ENCODE measurements at places on chromosomes 11 and 22.

GRCh38 chr22:36629320-36629719 is 74.2 kb downstream of the CACNG2 start:
- DNase-seq = no peak

GRCh38 chr11:118436639-118437207 is 431 bp downstream of the KMT2A start:
- no peak for DNase-seq

- DNase-seq = no peak
These were observed 234.2 kb downstream of the BRD1 start for GRCh38 chr22:49593509-49593908.

GRCh38 chr22:28711820-28712777 is 29.5 kb downstream of the CHEK2 start:
- DNase-seq = peak; percentile 71

DNA sequence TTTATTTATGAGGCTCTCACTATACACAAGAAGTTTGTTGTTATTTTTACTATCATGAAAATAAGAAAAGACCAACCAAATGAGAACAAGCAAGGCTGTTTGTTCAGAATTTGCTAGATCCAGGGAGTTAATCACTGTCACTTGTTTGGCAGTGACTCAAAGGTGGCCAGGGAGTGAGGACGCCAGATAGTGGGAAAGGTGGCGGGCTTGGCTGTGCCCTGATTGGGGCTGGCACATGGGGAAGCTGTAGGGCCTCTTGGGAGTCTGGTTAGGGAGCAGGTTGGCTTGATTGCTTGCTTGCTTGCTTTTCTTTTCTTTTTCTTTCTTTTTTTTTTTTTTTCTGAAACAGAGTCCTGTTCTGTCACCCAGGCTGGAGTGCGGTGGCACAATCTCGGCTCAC is 53.1 kb upstream of the SLC22A12 start:
- no peak for DNase-seq

DNA sequence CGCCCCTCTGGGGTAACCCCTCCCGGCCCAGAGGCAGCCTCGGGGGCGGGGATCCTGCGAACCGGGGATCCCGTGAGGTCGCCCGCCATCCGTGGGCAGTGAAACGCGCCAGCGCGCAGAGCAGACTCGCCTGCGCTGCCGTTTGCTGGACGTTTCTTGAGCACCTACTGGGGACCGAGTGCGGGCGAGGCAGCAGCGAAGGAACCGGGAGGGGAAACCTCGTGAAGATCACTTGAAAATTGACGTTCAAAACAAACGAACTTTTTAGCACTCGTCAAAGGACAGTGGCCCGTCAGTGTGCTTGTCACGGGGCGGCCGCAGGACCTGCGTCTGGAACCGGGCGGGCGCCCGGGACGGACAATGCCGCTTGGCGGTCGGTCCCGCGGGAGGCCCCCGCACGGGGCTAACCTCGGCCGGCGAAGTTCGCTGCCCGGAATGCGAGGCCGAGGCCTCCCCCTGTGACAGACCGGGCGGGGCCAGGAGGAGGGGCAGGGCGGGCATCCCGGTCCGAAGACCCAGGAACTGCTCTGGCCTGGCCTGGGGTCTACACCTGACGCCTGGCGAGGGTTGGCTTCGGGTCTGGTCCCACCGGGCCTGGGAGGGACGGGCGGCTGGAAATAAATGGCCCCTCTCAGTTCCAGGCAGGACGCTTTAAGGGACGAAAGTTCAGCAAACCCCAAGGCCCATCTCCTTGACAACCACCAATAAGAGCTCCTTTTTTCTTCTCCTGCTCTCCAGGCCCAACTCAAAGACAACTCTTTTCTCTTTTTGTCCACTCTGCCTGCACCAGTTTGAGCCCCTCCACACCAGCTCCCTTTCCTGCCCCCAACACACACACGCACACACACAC is 723 bp upstream of the SCUBE1 start:
- DNase-seq = no peak

GRCh38 chr11:82261367-82261766 is 472.3 kb downstream of the FAM181B start:
- no peak for DNase-seq

- DNase-seq = peak; percentile 97
These were observed at the start of gene CAT for GRCh38 chr11:34438529-34439507. Gene CAT (plus strand): TSS chr11:34438934. CDS start chr11:34439014, 80 bp downstream.

GRCh38 chr11:119567688-119568582 is 145.0 kb upstream of the THY1 start:
- peak; percentile 67 for DNase-seq

- peak; percentile 10 for DNase-seq
These were observed 5.5 kb upstream of the SYT9 start for GRCh38 chr11:7246179-7246578.

DNA sequence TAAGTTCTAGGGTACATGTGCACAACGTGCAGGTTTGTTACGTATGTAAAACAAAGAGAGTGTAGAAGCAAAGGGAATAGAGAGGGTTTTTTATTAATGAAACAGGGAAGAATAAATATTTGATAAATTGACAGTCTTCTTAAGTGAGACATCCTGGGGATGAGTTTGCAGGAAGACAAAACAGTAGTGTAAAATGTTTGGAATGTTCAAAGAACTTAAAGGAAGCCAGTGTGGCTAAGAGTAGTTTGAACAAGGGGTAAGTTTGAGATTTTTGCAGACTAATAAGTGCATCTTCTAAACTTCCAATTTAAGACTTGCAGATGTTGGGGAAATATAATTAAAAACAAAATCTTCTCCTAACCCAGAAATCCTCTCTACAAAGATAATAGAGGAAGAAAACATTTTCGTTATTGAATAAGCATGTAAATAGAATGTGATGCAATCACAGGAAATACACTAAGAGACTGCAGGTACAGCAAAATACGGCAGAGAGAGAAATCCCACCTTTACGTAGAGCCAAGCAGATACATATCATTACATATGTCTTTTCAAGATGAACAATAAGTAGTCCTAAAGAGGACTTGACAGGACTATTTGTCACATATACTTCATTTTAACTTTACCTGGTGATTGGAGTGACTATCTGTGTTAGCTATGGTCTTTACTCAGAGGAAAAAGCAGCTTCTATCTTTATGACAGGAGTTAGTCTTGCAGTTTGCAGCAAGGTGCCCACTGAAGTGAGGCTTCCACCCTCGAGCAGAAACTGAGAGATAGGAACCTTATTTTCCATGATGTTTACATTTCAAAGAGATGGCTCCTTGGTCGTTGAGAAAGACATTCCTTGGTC is 402.1 kb downstream of the CNTN5 start:
- DNase-seq = no peak

GRCh38 chr11:118670063-118670462 is 9.4 kb downstream of the TREH start:
- no peak for DNase-seq

GRCh38 chr22:20384865-20385264 is 9.1 kb upstream of the ZNF74 start:
- no peak for DNase-seq

DNA sequence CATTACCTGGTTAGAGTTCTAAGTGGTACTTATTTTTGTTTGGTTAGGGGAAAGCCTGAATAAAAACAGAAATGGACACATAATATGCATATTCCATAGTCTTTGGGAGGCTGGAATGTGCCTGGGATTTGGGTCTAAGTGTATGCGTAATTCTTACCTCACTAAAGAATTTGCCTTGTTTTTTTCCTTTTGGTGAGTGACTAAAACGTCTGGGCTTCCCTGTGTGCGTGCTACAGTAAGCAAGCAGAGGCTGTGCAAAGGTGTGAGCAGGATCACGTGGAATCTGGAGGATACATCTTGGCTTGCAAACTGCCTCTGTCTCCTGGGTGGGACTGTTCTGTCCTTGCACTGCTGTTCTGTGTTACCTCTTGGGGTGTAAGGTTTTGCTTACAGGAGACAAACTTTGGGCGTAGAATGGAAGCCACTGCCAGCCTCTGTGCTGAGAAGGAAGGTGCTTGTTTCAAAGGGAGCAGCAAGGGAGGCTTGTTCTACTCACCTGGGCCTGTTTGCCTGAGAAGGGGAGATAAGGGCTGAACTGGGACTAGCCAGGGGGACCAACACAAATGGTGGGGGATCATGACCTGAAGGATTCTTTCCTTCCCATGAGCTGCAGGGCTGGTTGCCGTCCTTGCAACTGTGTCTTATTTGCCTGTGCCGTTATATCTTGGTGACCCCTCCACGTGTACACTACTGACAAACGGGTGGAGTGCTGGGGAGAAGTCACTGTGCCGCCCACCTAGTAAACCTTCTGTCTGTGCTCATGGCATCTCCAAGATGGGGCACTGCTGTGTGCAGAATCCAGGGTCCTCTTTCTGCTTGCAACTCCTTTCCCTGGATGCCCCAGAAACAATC is 4.5 kb downstream of the NEAT1 start:
- DNase-seq = peak; percentile 7

DNA sequence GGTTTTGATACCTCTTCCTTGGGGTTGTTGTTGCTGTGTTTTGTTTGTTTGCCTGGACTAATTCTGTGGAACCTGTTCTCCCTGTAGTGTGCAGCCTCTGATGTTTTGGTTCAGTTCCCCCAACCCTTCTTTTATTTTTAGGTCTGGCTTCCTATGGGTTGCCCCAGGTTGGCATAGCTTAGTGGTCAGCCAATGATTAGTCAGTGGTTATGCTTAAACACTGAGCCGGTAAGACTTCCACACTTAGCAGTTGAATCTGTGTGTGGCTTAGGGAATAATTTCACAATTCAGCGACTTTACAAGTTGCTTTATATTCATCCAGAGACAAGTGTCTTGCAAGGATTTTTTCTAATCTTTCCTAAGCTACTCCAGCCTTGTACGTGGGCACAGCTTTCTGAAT is 78.6 kb upstream of the CLPB start:
- no peak for DNase-seq

- no peak for DNase-seq
These were observed 7.2 kb downstream of the GRK2 start for GRCh38 chr11:67273260-67273990.

DNA sequence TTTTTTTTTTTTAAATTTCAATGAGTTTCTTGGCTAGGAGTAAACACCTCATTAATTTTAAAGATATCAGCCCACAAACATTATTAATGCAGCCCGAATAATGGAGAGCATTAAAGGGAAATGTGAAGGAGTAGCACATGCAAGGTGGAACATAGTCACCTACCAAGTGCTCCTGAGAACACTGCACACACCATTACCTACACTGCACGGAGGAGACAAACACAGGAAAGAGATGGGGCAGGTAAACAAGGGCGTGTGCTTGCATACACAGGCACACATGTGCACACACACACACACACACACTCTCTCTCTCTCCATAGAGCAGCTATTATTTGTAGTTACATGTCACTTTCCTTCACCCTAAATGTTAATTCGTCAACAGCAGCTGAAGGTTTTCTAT is 30.2 kb downstream of the HTR3B start:
- DNase-seq = no peak

DNA sequence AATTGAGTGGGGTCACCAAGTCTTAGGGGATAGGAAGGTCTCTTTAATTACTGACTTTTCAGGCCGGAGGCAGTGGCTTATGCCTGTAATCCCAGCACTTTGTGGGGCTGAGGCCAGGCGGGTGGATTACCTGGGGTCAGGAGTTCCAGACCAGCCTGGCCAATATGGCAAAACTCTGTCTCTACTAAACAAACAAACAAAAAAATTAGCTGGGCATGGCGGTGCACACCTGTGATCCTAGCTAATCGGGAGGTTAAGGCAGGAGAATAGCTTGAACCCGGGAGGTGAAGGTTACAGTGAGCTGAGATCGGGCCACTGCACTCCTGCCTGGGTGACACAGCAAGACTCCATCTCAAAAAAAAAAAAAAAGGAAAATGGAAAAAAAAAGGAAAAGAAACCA is 1.8 kb upstream of the FANCF start:
- no peak for DNase-seq

GRCh38 chr11:27171376-27171958 is 130.9 kb downstream of the BBOX1 start:
- no peak for DNase-seq

DNA sequence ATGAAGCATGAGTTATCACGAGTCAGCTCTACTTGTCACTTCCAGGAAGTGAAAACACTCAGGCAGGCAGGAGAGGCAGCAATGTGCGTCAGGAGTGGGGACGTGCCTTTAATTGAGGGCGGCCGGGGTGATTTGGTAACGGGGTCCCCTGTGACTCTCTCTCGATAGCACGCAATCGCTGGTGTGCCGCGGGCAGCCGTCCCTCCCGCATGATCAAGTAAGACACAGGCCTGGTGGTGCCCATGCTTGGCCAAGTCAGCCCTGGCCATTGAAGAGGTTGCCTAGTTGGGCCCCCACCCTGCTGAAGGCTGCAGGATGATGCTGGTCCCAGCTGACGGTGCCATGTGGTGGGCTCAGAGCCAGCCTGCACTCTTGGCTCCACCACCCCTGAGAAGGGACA is 29.7 kb downstream of the CACNG2 start:
- no peak for DNase-seq

- no peak for DNase-seq
These were observed 39.4 kb upstream of the RTL6 start for GRCh38 chr22:44537467-44537866.

DNA sequence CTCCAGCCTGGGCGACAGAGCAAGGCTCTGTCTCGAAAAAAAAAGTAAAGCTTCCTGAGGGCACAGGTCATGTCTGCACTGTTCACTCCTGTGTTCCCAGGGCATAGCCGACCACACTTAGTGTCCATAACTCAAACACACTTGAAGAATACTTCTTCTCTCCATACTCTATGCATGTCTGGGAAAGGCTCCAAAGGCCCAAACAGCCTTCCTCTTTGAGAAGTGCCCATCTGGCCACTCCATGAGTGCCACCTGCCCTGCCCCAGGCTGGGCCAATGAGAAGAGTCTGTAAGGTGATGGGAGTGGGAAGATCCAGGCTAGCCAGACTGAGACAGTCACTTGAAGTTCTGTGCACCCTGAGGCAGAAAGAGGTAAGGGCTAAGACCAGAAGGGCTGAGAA is 24.7 kb downstream of the DGCR2 start:
- no peak for DNase-seq

GRCh38 chr11:46694607-46695006 is 5.8 kb downstream of the ARHGAP1 start:
- no peak for DNase-seq

- DNase-seq = peak; percentile 41
These were observed 10.5 kb upstream of the MCHR1 start for GRCh38 chr22:40668611-40669411.

GRCh38 chr22:49935561-49935960 is 17.1 kb downstream of the CRELD2 start:
- DNase-seq = no peak

DNA sequence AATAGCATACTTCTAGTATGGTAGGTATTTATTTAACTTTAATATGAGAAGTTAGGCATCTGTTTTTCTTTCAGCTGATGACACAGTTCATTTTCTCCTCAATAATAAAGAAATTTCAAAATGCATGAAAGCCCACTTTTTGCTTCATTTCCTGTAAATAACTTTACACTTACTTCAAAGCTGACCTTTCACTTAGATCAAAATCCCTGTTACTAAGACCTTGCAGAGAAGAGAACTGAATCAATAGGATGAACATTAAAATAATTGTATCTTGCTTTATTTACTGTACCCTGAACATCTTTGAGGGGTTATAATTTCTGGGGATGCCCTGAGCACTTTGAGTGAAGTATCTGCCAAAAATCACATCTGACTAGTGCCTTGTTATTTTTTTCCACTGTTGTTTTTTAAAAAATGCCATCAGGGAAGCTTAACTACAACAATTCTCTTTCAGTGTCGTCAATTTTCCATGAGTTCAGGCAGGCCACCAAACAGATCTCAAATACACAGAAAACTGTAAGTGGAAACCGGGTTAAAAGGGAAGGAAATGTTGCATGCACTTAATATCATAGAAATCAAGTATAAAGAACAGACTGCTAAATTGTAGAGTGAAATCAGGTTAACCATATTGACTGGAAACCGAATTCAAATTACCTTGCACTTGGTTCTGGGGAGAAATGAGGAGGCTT is 206.2 kb downstream of the MAML2 start:
- no peak for DNase-seq

Measured in AG08396 (cell line).